NCI-H1092 (cell line): ENCODE measurements at places on chromosomes 1 and 21.

DNA sequence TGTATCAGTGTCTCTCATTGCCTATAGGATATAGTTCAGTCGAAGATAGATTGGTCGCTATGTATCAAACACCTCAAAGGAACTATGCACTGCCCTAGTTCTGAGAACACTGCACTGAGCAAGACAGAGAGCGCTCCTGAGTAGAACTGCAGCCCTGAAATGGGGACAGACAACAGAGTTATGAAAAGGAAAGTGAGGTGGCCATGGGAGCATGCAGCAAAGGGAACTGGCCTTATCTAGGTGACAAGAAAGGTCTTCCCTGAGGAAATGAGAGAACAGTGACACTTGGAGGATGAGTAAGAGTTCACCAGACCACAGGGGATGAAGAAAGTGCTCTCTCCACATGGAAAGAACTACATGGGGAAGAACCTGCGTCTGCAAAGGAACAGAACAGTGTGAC is 7.5 kb upstream of the G0S2 start:
- DNase-seq, result no peak

DNA sequence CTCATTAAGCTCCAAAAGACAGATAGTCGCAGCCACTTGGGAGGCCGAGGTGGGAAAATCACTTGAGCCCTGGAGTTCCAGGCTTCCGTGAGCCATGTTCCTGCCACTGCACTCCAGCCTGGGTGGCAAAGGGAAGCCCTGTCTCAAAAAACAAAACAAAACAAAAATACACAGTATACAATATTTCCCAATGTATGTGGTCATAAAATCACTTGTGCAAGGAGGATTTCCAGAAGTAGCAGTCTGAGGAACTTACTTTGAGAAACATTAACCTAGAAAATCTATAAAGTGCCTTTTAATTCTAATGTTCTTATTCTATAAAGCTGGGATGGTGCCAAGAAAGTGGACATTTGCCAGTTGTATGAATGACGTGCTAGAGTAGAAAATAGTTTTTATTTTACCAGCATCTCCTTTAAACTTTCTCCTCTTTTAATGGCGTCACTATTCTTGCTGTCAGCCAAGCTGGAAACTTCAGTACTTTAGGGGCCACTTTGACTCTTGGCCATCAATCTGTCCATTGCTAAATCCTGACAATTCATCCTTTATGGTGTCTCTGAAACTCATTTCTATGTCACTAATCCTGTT is 22.5 kb downstream of the FAM177B start:
- DNase-seq, result no peak

GRCh38 chr1:184503221-184503749 is 116.5 kb downstream of the C1orf21 start:
- DNase-seq, result no peak

GRCh38 chr1:207414606-207415108 is 39.5 kb upstream of the CR2 start:
- DNase-seq, result no peak

DNA sequence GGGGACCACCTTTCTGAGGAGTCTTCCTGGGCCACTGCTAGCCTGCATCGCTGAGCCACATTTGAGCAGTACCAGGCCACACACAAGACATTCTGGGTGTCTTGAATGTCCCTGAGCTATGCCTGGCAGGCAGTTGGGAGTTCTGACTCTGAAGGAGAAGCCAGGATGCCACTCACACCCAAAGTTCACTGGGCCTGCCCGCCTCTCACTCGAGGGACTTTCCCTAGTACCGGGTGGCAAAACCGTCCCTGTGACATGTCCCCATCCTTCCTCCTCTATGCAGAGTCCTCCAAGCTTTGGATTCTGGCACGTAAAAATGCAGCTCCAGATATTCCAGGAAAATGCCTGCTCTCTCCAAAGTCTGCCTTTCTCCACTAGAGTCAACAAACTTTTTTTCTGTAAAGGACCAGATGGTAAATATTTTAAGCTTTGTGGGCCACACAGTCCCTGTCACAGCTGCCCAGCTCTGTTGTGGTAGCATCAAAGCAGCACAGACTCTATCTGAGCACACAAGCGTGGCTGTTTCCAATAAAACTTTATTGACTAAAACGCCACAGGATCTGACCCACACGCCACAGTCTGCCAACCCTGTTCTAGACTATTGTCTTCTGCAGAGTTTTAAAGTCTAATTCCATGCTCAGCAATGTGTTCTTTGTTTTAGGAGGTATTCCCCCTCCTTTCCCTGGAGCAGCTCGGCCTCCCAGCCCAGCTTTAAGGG is 19.2 kb upstream of the GUCA2B start:
- no peak for DNase-seq

DNA sequence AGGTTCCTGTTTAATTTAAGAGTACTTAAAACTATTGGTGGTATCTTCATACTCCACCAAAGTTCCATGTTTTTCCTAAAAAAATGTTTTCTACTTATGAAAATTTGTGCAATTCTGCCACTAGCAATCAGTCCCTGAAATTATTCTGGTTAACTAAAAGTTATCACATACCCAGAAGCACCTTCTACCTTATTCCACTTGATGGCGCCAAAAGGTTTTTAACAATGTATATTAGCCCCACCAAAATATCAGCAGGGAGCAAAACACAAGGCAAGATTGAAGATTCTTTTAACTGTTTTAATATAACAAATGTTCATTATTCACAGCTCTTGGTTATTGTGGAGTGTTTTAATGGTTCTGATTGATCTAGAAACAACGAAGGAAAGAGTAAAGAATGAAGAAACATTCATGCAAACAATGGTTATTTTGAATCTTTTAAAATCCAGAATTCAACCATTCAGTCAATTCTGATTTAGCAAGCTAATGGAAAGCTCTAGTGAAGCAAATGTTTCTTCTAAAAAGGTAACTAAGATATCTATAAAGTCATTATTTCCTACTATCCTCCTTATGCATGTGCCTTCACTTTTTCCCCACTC is 67.2 kb downstream of the TTLL7 start:
- peak; percentile 38 for DNase-seq

GRCh38 chr1:25732821-25733220 is 67.2 kb upstream of the SELENON start:
- no peak for DNase-seq

DNA sequence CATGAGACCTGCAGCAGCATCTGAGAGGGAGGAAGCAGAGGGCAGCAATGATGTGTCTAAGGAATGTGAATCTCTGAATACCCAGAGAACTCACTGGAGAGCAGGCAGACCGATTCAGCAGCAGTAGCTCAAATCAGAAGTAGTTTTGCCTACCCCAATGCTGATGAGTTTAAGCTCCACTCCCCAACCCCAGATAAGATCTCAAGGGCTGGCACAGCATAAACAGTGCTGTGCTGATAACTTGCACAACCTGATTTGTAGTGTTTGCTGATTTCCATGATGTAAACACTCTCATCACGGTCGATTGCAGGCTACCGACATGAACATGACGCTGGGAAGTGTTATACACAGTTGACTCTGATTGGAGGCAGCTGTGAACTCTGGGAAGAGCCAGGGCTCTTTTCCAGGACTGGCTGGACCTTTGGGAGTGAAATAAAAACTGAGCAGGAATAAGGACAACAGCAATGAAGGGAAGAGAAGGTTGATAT is 11.2 kb upstream of the HMGCS2 start:
- no peak for DNase-seq

- no peak for DNase-seq
Measured at GRCh38 chr1:223245411-223245810, 102.4 kb upstream of the TLR5 start.

DNA sequence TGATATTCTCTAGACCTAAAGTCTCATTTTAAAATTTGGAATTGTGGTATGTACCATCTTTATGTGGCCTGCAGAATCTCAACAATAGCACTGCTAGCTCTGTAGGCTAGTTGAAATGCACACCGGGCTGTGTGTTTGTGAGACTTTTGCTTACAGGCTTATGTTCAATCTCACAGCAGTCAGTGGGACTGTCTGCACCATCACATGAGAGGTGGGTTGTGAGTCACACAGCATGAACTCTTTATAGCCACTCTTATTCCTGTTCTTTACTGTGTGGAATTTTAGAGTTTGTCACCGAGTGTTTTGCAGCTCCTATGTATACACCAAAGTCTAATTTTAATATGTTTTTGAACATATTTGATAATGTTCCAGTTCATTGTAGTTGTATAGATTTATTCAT is 74.6 kb downstream of the RASAL2 start:
- no peak for DNase-seq

DNA sequence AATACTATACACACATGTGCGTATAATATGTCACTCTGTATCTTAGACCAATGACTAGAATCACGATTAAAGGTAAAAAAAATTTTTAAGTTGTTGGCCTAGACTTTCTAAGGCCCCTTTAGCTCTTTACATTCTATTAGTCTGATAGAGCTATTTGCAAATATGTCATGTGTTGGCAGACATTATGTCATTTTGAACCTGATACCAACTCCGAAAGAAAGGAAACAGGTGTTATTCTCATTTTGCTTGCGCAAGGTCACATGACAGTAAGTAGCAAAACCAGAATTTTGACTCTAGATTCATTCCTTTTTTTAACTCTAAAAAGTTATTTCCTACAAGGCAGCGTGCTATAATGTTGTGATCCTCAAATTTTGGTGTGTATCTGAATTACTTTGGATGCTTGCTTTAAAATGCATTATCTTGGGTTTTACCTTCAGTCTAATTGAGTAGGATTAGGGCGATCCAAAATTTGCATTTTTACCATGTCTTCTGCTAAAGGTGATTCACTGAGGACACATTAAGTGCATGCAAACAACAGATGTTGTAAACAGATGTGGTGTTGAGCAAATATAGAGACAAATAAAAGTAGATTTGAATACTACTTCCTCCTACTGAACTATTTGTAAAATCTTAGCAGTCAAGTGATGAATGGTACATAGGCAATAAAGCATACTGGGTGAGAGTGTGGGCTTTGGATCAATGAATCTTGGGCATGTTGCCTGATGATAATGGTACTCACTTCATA is 63.5 kb upstream of the KIAA1614 start:
- no peak for DNase-seq

- DNase-seq, result no peak
Measured at GRCh38 chr1:218811497-218811896, 362.2 kb upstream of the LYPLAL1 start.

DNA sequence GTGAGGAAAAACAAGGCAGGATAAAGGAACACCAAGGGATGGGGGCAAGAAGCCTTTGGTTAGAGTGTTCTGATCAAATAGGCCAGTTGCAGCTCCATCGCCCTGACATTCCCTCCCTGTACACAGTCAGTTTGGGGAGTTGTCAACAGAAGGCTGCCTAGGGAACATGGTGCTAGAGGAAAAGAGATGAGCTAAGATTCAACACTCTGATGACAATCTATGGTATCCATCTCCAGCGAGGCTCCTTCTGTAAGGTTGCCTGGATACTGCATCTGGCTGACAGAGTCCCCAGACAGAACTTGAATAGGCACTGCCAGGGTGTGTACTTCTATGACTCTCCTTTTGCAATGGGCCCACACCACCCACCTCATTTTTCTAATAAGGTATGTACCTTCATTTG is 11.2 kb upstream of the SLAMF9 start:
- no peak for DNase-seq

- no peak for DNase-seq
Measured at GRCh38 chr1:103106426-103107341, 1.6 kb downstream of the COL11A1 start.

DNA sequence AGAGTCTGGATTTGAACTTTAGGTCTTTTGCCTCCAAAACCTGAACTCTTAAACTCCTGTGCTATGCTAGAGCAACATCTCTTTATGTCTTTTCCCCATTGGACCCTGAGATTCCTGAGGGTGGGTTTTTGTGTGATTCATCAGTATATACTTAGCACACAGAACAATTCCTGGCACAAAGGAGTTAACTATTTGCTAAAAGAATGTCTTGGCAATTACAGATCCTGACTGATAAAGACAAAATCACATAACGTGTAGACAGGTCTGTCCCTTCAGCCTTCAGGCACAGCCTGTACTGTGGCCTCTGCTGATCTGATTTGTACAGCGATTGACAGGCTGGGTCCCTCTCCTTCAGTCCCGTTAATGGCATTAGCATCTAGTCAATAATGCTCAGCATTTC is 162.4 kb upstream of the BEND5 start:
- no peak for DNase-seq

DNA sequence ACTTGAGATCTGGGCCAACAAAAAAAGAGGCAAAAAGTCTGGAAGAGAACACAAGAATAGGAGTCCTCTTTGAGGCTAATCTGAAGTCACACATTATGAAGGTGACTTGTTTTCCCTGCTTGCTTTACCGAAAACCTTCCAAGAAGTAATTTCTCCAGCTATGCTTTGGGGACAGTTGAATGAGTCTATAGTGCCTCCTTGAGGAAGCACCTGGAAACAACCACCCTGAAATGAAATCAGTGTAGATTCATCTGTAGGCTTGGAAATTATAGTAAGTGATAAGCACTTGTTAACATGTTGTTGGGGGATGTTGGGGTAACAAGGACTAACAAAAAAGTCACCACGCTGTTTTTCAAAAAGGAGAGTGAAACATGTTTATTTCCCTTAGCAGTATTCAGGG is 23.4 kb upstream of the RPTN start:
- no peak for DNase-seq

DNA sequence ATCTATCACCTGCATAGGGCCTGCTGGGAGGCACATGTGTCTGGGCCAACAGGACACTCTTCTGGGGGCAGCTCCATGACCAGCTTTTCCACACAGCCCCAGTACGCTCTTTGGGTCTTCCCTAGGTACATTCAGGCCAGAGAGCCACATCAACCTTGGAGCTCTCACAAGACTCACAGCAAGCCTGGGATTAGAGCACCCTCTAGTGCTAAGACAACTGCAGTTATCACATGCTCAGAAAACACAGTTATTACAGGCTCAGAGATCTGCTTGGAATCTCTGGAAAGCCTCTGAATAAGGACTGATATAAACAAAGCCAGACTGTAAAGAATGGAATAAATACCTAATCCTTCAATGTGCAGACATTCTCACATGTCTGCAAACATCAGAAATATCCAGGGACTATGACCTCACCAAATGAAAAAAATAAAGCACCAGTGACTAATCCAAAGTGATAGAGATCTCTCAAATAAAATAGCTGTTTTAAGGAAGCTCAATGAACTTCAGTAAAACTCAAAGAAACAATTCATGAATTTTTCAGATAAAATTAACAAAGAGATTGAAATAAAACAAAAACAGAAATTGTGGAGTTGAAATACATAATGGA is 563.9 kb upstream of the NR5A2 start:
- no peak for DNase-seq

GRCh38 chr1:21653744-21654100 is 15.4 kb downstream of the RAP1GAP start:
- DNase-seq, result no peak

DNA sequence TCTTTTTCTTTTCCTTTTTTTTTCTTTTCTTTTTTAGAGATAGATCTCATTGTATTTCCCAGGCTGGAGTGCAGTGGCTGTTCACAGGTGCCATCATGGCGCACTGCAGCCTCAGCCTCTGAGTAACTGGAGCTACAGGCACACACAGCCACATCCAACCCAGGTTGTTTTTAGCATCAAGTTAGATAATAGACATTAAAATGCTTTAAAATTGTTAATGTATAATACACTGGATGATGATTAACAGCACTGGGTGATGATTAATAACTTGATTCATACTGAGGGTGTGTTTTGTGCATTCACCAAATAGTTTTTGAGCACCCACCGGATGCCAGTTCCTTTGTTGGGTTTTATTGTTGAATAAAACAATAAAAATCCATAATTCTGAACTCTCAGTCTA is 75.2 kb downstream of the BEND5 start:
- no peak for DNase-seq

- DNase-seq, result no peak
Measured at GRCh38 chr1:89200663-89201062, 1.9 kb upstream of the GBP4 start.

GRCh38 chr1:10734962-10735544 is 61.4 kb downstream of the CASZ1 start:
- peak; percentile 17 for DNase-seq

GRCh38 chr21:19731251-19731650 is 1267.0 kb upstream of the NCAM2 start:
- DNase-seq, result no peak
